NCI-H2171 treated with DMSO at 0.1 percent for 48 hours (cell line): ENCODE measurements at places on chromosomes 6 and 20.
A peak's percentile ranks its signal among the peaks of the same experiment; 100 is the strongest.

DNA sequence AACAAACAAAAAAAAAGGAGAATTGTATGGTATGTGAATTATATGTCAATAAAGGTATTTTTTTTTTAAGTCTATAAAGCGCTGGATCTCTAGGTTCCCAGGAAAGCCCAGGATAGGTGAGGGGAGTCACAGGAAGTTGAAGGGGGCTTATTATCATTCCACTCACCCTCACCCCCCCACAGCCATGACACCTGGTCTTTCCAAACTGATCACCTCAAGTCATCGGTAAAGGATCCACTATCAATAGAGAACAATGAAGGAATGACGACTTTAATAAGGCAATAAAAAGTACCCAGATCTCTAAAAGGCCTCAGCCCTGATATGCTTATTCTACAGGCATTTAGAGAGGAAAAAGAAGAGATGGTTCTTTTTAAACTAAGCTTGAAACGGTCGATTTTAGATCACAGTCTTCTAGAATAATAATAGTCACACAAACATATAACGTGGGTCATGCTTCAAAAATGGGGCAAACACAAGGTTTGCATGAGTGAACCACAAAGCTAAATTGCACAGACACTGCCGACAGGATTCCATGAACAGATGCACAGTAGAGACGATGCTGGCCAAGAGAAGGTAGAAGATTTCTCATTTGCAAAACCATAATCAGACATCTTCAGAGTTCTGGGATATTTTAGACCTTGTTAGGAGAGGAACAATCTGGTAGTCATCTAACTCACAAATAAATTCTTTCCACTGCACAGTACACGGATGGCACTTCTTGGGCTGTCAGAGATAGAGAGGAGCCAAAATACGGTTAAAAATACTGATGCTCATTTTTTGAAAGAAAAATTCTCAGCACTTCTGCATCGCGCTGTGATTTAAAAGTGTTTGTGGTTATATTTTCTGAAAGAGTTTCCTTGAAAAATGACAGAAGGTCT lies 21.0 kb downstream of the ZMYND8 start:
- DNase-seq, result no peak

DNA sequence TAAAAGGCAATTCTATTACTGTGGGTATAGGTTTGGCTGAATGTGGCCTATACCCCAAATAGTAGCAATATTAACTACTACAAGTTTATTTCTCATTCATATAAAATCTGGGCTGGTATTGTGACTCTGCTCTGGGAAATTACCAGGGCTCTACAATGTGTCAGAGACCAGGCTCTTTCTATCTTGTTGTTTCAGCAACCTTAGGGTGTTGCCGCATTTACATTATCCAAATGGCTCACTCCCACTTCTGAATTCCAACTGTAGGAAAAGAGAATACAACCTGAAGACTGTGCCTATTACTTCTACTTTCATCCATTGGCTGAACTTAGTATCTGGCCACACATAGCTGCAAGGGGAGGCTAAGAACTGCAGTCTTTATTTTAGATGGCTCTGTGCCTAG lies 106.7 kb upstream of the CENPW start:
- no peak for DNase-seq

DNA sequence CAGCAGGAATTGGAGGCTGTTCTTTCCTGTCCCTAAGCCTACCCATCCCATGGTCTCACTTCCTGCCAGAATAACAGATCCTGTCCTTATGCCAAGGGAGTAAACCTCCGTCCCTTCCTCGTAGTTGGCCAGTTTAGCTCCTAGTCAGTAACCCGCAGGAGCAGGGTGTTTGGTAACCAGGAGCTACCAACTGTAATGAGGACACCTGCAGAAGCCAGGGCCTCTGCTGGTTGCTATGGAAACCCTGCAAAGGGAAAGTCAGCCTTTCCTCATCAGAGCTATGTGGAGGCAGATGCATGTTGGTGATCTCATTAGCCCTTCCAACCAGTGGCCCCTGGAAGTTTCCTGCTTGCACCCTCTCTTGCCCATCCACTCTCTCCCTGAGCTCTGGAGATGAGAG lies 368.2 kb upstream of the SULF2 start:
- peak; percentile 53 for DNase-seq

DNA sequence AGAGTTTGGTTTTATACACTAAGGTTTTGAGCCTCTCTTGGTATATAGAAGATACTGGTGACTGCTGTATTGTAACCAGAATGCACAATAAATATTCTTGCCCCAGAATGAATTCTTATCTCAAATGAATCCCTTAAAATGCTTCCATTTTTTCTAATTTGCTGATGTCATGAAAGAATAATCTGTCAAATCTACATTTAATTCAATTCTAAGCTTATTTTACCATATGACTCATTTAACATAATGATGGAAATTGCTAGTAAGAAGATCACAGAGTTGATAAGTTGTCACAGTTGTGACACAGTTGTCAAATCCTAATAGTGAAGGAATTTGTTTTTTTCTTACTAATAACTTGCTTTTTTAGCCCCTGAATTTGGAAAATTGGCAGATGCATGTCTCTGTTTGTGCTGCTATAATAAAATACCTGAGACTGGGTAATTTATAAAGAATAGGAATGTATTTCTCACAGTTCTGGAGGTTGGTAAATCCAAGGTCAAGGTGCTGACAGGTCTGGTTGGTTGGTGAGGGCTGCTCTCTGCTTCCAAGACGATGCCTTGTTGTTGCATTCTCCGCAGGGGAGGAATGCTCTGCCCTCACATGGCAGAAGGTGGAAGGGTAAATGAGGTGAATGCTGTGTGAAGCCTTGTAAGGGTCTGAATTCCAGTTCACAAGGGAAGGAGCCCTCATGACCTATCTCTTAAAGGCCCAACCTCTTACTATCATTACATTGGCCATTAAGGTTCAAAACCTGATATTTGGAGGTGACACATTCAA lies 4.7 kb downstream of the ECT2L start:
- DNase-seq, result no peak

GRCh38 chr20:5393218-5393870 lies 76.6 kb upstream of the PROKR2 start:
- peak; percentile 80 for DNase-seq

DNA sequence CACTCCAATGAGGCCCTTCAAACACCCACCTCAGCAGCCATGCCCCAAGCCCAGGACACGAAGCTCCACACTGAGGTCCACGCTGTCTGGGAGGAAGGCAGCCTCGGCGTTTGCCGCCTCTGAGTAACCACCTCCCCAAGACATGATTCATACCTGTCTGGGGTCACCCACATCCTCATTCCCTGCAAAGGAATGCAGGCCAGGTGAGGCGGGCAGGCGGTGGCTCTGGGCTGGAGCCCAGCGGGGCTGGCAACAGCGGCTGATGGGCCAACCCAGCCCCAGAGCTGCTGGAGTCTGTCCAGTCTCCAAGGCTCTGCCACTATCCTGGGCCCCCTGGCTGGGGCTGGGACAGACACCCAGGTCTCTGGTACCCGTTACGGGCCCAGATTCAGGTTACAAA lies 14.8 kb downstream of the PMEPA1 start:
- DNase-seq, result no peak

DNA sequence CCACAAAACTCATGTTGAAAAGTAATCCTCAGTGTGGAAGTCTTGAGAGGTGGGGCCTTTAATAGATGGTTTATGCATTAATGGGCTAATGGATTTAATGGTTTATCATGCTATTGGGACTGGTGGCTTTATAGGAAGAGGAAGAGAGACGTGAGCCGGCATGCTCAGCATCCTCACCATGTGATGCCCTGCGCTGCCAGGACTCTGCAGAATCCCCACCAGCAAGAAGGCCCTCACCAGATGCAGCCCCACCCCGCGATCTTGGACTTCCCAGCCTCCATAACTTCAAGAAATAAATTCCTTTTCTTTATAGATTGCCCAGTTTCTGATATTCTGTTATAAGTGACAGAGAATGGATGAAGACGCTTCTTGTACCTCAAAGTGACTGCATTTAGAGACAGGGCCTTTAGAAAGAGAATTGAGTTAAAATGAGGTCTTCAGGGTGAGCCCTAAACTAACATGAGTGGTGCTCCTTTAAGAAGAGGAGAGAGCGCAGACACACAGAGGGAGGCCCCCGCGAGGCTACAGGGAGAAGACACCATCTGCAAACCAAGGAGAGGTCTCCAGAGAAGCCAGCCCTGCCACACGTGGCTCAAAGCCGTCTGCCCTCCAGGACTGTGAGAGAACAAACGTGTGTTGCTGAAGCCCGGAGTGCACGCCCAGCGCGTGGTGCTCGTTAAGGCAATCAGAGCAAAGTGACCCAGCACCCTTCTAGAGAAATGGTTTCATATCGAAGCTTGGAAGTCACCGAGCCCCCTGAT lies 56.9 kb downstream of the IRF4 start:
- no peak for DNase-seq

DNA sequence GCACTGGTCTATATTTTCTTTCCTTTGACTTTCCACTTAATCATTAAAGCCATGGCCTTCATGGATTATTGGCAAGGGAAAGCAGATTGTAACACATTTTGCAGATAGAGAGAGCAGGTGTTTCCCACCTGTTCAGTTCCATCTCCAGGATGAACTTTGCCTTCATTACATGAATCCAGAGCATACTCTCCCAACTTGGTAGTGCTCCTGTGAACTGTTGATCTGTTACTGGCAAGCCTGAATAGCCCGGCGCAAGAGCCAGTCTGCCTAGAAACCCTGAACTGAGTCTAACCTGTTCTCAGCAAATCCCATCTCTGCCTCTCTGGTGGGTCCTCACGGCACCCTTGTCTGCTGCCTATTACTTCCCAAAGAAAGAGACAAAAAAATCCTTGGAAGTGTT lies 210.3 kb downstream of the PLCB1 start:
- DNase-seq, result no peak

DNA sequence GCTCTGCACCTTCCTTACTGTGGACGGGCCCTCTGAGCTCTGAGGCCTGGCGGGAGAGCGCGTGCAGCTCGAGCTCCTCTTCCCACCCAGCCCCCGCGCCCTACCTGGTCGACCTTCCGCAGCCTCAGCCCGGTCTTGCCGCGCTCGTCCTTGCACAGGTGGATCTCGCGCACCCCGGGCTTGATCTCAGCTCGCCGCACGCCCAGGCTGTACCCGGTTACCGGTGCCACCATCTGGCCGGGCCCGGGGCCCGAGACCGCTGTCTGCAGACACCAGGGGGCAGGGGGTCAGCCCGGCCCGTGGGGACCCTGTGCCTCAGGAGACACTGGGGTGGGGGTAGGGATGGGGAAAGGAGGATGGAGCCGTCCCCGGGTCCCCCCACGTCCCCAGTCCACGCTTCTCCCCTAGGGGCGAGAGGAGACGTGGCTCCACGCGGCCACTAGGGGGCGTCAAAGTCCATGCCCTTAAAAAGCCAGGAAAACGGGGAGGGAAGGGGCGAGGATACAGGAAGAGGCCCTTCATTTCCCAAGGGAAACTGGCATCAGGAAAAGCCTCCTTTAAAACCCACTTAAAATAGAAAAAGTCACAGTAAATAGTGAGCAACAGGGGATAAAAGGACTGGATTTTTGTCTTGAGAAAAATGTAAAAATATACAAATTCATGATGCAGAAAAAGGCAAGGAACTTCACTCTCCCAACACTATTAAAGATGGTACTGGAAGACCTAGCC lies 15.5 kb downstream of the SDCBP2 start:
- DNase-seq, result peak; percentile 80

DNA sequence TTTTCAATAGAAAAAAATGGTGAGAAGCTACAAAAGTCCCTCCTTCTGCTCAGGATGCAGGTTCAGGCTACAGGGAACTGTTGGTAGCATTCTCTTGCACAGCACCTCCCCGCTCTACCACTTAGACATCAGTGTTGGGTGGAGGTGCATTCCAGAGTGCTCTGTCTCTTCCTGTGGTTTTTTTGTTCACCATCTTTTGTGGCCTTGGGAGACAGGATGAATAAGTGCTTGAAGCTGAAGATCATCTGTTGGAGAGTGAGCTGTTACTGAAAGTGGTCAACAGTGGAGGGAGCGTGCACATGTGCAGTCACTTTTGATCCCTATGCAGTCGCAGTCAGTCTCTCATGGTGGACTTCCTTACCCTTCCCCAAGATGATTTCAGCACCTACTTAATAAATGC lies 16.6 kb upstream of the BTBD3 start:
- DNase-seq, result no peak

GRCh38 chr6:155483858-155484257 lies 28.2 kb upstream of the NOX3 start:
- DNase-seq, result no peak

DNA sequence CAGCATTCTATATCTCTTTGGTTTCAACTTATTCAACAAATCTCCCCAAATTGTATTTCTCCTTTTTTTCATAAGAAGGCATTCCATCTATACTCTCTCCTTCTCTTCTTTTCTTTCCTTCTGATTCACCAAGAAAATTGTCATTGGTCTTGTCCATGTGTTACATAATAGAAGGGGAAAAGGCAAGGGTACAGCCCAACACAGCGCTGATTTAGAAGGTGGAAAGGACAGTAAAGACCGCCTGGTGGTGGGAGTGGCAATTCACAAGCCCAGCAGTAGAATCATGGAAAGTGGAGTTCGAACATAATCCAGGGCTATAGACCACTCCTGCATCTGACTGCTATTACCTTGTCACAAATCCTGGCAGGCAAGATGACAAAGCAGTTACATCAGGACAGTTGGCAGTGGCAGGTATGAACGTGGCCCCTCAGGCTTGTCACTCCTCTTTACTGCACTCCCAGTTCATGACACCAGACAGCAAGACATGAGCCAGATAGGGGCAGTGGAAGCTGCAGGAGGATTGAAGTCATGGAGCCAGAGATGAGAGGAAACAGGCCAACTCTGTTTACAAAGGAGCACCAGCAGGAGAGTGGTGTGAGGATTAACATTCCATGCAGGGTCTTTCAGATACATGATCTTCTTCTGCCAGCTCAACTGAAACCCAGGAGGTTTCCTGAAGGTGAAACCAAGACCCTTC lies 2.1 kb upstream of the TNFAIP3 start:
- DNase-seq, result no peak

DNA sequence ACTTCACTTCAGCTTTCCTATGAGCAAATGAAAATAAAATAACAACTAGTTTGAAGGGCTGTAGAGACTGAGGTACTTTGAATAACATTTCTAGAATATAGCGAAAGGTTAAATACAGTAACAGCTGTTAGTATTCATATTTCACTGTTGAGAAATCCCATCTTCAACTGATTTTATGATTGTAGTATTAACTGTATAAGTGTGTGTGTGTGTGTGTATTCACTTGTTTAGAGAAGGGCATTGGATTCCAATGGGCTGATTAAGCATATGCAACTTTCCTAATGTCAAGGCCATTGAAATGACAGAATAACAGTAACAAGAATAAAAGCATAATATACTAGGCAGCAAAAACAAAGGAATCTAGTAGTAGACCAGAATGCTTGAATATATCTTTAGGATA lies 957.5 kb upstream of the EPHA7 start:
- peak; percentile 25 for DNase-seq
